Sigmoid colon (tissue), 7 donors: ENCODE measurements at places on chromosomes 2 and 18. TPM values are rescaled to one million over a fixed set of nuclear protein-coding genes. Genes with fewer than 3 reads are reported as not detected.

DNA sequence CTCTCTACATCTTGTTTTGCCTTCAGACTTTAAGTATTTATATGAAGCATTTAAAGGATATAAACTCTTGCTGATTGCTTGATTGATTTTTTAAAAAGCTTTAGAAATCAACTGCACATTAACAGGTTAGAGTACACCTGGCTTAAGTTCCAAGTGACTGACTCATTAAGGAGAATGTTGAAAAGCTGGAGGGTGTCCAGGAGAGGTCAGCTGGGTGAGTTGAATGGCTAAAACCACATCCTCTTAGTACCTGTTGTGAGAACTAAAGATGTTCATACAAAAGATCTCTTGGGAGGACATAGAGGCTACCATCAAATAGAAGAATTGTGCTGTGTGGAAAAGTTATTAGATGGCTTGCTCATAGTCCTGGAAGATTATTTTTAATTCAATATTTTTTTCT is 206.8 kb downstream of the TXNL1 start:
- no peaks in the 10 kb centered on the region for H3K27me3 ChIP-seq
- no peak for DNase-seq
- no peak overlapping the region for H3K4me3 ChIP-seq
- H3K36me3 ChIP-seq, result no peaks in the 10 kb centered on the region
- H3K4me1 ChIP-seq, result no peaks in the 10 kb centered on the region

DNA sequence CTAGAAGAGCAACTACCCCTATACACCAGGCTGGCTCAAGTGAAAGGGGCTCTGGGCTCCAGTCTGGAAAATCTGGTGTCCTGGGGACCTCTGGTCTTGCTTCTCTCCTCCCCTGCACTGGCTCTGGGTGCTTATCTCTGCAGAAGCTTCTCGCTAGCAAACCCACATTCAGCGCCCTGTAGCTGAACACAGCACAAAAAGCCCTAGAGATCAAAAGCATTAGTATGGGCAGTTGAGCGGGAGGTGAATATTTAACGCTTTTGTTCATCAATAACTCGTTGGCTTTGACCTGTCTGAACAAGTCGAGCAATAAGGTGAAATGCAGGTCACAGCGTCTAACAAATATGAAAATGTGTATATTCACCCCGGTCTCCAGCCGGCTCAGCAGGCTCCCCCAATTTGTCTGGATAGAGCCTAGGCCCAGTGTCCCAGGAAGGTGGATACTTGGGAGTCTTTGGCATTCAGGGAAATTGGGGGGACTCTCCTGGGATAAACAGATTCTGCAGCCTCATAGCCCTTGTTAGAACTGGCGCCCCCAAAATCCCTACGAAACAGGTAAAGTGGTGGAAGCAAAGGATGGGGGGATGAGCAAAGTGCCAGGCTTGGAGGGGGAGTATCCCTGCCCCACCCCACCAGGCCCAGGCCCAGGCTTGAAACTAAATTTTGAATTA is 2.5 kb upstream of the HOXD4 start:
- H3K4me1 ChIP-seq, result no peaks in the 10 kb centered on the region
- DNase-seq, result no peak
- no peak overlapping the region for H3K4me3 ChIP-seq
- H3K27me3 ChIP-seq, result peaks cover 12% of the 10 kb centered on the region
- H3K27ac ChIP-seq, result no peak overlapping the region
- no peaks in the 10 kb centered on the region for H3K36me3 ChIP-seq

- no peak overlapping the region for H3K4me3 ChIP-seq
- H3K27ac ChIP-seq, result no peak overlapping the region
- no peaks in the 10 kb centered on the region for H3K27me3 ChIP-seq
- DNase-seq, result no peak
- H3K36me3 ChIP-seq, result no peaks in the 10 kb centered on the region
Observed at GRCh38 chr2:180291060-180291459, 284.0 kb upstream of the CWC22 start.

FAM237A gene
- total RNA-seq, result not detected

TMEM178A gene
- total RNA-seq, result 2.4 TPM

CFC1 gene
- not detected for total RNA-seq

DNA sequence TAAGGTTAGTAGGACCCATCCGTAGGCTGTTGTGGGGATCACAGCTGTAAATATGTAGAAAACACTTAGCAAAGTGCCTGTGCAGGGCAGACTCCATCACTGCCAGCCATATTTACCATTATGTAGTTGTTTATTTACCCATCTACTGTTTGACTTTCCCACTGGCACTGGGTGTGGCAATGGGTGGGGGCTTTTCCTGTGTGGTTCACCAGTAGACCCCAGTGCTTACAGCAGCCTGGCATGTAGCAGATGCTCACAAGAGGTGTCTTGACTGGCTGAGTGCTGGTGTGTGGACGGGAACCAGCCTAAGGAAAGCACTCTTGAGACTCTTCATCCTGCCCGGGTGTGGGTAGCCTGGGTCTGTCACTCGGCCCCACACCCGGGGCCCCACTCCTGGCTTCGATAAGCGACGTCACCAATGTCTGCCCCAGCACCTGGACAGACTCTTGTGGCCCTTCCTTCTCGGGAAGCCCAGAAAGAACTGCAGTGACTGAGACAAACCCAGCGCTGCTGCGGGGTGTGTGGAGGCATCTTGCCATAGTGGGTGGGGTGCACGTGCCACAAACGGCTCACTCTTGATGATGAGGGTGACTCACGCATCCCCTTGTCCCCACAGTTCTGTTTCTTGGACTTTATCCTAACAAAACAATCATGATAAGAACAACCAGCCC is 78.3 kb downstream of the HDAC4 start:
- H3K36me3 ChIP-seq, result no peaks in the 10 kb centered on the region
- peak overlapping the region; percentile 92 for H3K27ac ChIP-seq
- H3K4me1 ChIP-seq, result peaks cover 93% of the 10 kb centered on the region
- no peaks in the 10 kb centered on the region for H3K27me3 ChIP-seq
- no peak for DNase-seq

DNA sequence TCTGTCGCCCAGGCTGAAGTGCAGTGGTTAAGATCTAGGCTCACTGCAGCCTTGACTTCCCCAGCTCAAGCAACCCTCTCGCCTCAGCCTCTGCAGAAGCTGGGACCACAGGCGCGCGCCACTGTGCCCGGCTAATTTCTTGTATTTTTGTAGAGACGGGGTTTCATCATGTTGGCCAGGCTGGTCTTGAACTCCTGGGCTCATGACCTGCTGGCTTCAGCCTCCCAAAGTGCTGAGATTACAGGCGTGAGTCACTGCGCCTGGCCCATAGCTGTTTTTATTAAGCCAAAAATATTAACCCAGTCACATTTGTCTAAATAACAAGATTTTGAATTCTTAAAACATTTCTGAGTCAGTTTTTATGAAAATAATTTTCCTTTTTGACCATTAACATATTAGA is 6.3 kb upstream of the SFT2D3 start:
- no peaks in the 10 kb centered on the region for H3K27me3 ChIP-seq
- no peaks in the 10 kb centered on the region for H3K36me3 ChIP-seq
- DNase-seq, result no peak
- H3K27ac ChIP-seq, result peak overlapping the region; percentile 59
- no peak overlapping the region for H3K4me3 ChIP-seq

TSPYL6 gene
- not detected for total RNA-seq

DNA sequence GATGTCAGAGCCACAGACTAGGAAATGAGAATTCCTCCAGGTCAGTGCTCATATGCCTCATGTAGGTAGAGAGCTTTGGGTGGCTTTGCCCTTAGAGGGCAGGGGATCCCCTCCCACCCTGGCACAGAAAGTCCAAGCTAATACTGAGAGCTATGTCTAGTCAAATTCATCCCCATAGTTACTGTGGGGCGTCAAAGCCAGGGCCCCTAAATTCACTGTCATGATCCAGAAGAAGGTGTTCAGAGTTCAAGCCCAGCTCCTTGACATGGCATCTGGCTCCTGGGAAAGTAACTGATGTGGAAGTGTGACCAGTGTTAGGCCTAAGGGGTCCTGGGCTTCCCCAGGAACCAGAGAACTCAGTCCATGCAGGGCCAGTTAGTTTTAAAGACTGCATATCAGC is 1.8 kb downstream of the THNSL2 start:
- no peak overlapping the region for H3K4me3 ChIP-seq
- no peaks in the 10 kb centered on the region for H3K36me3 ChIP-seq
- DNase-seq, result no peak
- H3K27ac ChIP-seq, result no peak overlapping the region
- H3K4me1 ChIP-seq, result peaks cover 14% of the 10 kb centered on the region

- H3K4me1 ChIP-seq, result no peaks in the 10 kb centered on the region
- no peaks in the 10 kb centered on the region for H3K27me3 ChIP-seq
- no peak overlapping the region for H3K4me3 ChIP-seq
- no peak overlapping the region for H3K27ac ChIP-seq
- H3K36me3 ChIP-seq, result no peaks in the 10 kb centered on the region
- no peak for DNase-seq
Observed at GRCh38 chr2:151614159-151614558, 120.1 kb downstream of the NEB start.

SPATA3 gene
- total RNA-seq, result not detected

MOGAT1 gene
- total RNA-seq, result not detected

KIF5C gene
- 7.6 TPM for total RNA-seq

DNA sequence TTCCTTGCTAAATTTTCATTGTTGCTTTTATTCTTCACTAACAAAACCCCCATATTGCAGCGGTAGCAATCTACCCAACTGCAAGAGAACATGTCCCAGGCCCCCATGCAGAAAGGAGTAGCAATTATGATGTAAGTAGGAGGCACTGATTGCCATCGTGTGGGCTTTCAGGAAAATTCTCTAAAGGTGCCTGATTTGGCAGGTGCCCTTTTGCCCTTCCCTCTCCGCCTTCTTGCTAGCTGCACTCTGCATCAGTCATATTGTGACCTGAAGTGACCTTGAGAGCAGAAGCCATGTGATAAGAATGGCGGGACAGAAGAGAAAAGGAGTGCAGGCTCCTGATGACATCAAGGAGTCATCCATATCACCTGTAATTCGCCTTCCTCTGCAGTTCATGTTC is 112.1 kb downstream of the NCKAP5 start:
- DNase-seq, result no peak
- H3K4me1 ChIP-seq, result no peaks in the 10 kb centered on the region
- H3K27me3 ChIP-seq, result no peaks in the 10 kb centered on the region
- H3K36me3 ChIP-seq, result no peaks in the 10 kb centered on the region

TRIM54 gene
- 0.41 TPM for total RNA-seq

GRCh38 chr2:48496849-48497248 is 33.1 kb upstream of the STON1 start:
- H3K27ac ChIP-seq, result no peak overlapping the region
- no peak overlapping the region for H3K4me3 ChIP-seq
- H3K27me3 ChIP-seq, result no peaks in the 10 kb centered on the region
- no peak for DNase-seq

- DNase-seq, result no peak
- H3K27me3 ChIP-seq, result no peaks in the 10 kb centered on the region
- no peaks in the 10 kb centered on the region for H3K4me1 ChIP-seq
- H3K4me3 ChIP-seq, result no peak overlapping the region
- no peak overlapping the region for H3K27ac ChIP-seq
Observed at GRCh38 chr2:136069773-136070172, 48.2 kb downstream of the CXCR4 start.

DNA sequence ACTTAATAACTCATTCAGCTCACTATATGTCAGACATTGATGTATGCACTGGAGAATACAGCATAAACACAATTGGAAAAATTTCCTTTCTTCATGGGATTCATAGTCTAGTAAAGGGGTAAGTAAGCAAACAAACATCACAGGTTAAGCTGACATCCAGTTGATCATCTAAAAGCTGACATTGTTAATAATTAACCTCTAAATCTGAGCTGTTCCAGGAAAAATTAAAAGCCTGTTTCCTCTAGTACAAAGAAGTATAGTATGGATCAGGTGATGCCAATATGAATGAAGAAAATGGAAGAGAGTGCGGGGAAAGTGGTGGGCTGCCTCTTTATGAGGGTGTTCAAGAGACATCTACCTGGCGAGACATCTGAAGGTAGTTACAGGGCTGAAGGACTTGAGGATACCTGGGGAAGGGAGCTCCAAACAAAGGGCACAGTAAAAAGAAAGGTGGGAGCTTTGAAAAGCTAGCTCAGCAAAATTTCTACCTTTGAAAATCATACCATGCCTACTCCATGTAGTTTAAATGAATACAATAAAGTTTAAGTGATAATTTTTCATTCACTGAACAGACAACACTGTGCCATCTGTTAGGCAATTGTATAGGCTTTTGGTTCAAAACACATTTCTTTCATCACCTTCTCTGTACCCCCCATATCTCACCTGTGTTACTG is 619.3 kb downstream of the TRIB2 start:
- H3K27me3 ChIP-seq, result no peaks in the 10 kb centered on the region
- no peaks in the 10 kb centered on the region for H3K36me3 ChIP-seq
- H3K4me3 ChIP-seq, result no peak overlapping the region
- no peaks in the 10 kb centered on the region for H3K4me1 ChIP-seq
- no peak overlapping the region for H3K27ac ChIP-seq
- DNase-seq, result no peak

NPHP1 gene
- total RNA-seq, result 10.3 TPM

SLC4A5 gene
- total RNA-seq, result 5.2 TPM

ARHGAP15 gene
- 4.8 TPM for total RNA-seq

UGT1A3 gene
- not detected for total RNA-seq

KLHL14 gene
- 0.33 TPM for total RNA-seq

GRCh38 chr2:6960659-6961058 is 43.4 kb downstream of the RNF144A start:
- no peaks in the 10 kb centered on the region for H3K36me3 ChIP-seq
- peak overlapping the region; percentile 25 for H3K27ac ChIP-seq
- no peak overlapping the region for H3K4me3 ChIP-seq
- peaks cover 13% of the 10 kb centered on the region for H3K4me1 ChIP-seq
- H3K27me3 ChIP-seq, result no peaks in the 10 kb centered on the region

DNA sequence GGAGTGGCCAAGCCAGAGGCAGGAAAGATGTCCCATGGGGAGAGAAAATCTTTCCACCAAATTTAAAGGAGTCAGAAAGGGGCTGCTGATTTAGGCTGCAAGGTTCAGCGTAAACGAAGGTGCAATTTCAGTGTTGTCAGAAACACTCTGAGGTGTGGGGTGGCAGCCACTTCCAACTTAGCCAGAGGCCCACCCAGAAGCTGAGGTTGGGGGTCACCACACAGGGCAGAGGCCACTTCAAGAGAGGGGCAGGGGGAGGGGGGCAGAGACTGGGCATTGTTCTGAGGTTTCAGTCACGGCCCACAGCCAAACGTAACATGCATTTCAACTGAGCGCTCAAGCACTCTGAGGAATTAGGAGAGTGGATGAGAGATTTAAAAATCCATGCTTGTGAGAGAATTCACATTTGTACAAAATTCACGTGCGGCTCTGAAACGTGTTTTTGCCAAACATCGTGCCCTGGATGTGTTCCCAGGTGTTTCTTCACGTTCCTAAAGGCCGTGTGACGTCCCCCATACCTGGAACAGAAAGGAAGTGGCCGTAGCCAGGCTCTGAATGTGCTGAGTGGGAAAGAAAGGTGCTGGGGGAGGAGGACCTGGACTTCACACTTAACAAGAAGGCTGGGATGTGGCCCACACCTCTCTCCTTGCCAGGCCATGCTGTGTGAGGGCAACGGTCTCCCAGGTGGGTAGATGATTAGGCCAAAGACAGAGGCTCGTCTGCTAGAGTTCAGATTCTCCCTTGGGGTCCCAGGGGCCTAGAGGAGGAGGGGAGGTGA is 19.5 kb upstream of the BOK start:
- H3K27me3 ChIP-seq, result peaks cover 24% of the 10 kb centered on the region

SEMA4C gene
- total RNA-seq, result 69.0 TPM

- DNase-seq, result no peak
- H3K27ac ChIP-seq, result no peak overlapping the region
- H3K4me1 ChIP-seq, result no peaks in the 10 kb centered on the region
- H3K36me3 ChIP-seq, result no peaks in the 10 kb centered on the region
- no peaks in the 10 kb centered on the region for H3K27me3 ChIP-seq
Observed at GRCh38 chr2:224060783-224061482, 21.8 kb upstream of the SERPINE2 start.

CYTIP gene
- 4.3 TPM for total RNA-seq
